ENCODE measurements at places on chromosomes 2 and 18.

DNA sequence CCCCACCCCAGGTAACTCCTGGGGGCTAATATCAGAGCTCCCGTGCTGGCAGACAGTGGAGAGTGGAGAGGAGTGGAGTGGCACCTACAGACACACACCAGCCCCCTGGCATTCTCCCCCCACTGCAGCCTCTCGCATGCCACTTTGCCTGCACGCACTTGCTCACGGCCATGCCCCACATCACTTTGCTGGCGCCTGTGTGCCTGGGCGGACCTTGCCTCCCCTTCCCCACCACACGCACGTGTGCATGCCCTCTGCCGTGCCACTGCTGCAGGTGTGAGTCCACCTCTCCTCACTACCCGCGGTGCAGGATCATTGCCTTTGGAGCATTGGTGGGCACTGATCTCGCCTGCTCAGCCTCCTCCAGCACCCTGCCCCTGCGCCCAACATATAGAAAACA lies 72.6 kb upstream of the DOK6 start:
- DNase-seq, result no peak

GRCh38 chr2:231463698-231464575 lies at the start of gene NCL:
NCL (minus strand) TSS chr2:231464484; CDS start chr2:231464353, 131 bp downstream.
- DNase-seq, result no peak

DNA sequence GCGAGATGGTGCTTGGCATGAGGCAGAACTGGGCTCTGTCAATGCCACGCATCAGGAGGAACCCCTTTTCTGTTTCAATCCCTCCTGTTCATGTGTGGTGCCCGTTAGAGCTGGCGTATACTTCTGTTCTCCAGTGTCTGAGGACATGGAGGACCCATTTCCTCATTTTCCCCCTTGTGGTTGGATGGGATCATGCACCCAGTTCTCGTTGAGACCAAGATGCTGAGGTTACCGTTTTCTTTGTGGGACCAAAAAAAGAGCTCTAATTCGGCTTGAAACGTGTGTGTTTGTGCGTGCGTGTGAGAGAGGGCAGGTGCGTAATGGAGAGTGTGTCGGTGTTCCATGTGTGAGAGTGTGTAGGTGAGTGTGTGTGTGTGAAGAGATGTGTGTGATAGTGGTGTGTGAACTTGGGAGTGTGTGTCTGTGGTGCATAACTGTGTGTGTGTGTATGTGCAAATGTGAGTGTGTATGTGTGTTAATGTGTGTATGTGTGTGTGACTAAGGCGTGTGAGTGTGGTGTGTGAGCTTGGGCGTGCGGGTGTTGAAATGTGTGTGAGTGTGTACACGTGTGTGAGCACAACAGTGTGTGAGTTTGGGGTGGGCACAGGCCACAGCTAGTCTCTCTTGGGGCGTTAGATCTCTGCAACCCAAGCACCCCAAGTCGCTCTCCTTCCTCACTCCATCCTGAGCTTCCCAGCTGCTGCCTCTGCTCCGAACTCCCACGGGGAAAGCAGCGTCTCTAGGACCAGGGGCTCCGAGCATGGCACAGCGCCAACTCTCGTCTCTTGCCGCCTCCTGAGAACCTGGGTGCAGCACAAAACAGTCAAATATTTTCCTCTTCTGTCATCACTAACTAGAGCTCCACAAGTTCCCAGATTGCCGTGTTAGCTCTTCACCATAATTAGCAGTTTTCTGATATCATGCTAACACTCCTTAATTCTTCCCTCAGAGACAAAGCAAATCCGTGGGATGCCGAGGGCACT lies 75.8 kb downstream of the LONRF2 start:
- no peak for DNase-seq

- DNase-seq, result no peak
Measured at GRCh38 chr2:31327505-31327904, 87.0 kb downstream of the XDH start.

DNA sequence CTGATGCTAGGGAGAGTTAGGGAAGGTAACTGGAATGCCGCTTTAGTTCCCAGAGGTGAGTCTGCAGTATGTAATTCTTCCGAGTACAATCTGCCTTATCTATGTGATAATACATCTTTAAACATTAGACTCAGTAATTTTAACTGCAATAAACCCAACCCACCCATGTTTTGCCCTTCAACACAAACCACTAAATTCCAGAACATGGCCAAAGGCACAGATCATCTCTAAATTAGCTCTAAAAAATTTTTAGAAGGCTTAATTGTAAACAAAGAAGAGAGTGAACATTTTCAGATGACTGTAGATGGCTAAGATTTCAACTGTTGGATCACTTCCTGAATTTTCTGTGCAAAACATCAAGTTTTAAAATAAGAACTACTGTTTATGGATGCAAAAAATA lies 488.7 kb upstream of the ID2 start:
- DNase-seq, result no peak

DNA sequence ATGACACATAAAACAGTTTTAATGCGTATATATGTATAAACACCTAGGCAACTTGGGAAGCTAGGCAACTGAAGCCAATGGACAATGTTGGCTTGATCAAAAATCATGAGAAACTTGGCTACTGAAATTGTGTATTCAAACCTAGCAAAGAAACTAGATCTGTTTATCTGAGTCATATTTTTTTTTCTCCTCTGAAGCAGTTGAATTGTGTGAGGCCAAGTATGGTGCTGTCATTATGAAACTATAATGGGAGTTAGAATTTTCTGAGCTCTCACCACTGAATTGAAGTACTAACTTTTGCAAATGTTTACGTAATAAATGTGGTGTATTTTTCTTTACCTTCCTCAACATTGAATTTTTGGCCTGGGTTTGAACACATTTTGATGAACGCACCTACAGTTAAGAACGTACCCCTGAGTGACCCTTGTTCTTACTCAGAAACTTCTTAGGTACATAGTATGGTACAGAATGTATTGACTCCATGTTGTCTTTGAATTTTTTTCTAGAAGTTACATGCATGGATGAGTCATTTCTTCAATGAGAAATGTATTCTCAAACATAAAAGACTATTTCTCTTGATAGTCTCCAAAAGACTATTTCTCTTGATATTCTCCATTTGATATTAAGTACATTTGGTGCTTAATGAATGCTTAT lies 23.8 kb downstream of the CD28 start:
- DNase-seq, result no peak

- peak; percentile 63 for DNase-seq
Measured at GRCh38 chr2:191933307-191934105, 86.6 kb upstream of the CAVIN2 start.

GRCh38 chr2:227834423-227834822 lies 20.8 kb downstream of the CCL20 start:
- no peak for DNase-seq

DNA sequence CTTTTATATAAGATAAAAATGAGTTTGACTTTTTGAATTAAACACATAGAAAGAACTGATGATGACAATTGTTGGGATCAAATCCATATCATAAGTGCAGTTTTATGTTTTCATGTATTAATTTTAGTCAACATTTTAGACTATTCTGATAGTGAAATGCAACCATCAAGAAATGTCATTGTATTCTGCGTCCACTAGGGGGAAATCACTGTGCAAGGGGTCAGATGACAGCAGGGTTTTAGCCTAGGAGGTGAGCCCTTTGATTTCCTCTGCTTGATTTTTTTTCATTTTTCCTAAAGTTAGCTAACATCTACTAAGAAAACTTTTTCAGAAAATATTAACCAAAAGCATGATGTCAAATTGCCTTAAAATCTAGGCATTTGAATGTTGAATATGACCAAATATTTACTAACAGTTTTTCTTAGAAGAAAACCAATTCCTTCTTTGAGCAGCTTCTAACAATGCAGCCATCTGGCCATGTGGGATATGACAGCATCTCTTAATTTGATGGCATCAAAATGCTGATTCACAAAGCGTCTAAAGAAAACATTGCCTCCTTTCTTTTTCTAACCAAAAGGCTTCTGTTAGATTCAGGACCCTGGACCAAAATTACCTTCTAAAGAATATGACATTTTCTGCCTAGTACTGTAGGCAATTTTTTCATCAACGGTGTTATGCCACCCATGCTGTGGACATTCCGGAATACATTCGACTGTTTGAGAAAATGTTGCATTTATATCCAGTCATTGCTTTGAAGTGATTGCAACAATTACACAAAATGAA lies 141.5 kb downstream of the SPHKAP start:
- peak; percentile 25 for DNase-seq

DNA sequence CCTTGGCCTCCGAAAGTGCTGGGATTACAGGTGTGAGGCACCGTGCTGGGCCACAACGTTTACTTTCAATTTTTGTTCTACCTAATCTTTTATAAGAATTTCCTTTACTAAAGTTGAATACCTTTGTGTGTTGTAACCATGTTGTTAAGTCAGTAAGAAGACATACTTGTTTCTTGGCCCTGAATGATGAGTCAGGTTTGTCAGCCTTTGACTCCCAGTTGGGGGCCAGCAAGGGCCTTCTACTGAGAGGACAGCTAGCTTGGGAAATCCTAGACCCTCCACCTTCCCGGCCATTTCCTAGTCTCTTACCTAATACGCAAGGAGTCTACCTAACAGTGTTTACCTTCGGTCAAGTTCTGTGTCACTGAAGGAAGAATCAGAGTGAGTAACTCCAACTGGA lies 22.7 kb downstream of the MTHFD2 start:
- DNase-seq, result no peak

- DNase-seq, result no peak
Measured at GRCh38 chr2:160584972-160585494, 91.4 kb upstream of the RBMS1 start.

GRCh38 chr2:118227698-118228508 lies 139.6 kb downstream of the INSIG2 start:
- no peak for DNase-seq

DNA sequence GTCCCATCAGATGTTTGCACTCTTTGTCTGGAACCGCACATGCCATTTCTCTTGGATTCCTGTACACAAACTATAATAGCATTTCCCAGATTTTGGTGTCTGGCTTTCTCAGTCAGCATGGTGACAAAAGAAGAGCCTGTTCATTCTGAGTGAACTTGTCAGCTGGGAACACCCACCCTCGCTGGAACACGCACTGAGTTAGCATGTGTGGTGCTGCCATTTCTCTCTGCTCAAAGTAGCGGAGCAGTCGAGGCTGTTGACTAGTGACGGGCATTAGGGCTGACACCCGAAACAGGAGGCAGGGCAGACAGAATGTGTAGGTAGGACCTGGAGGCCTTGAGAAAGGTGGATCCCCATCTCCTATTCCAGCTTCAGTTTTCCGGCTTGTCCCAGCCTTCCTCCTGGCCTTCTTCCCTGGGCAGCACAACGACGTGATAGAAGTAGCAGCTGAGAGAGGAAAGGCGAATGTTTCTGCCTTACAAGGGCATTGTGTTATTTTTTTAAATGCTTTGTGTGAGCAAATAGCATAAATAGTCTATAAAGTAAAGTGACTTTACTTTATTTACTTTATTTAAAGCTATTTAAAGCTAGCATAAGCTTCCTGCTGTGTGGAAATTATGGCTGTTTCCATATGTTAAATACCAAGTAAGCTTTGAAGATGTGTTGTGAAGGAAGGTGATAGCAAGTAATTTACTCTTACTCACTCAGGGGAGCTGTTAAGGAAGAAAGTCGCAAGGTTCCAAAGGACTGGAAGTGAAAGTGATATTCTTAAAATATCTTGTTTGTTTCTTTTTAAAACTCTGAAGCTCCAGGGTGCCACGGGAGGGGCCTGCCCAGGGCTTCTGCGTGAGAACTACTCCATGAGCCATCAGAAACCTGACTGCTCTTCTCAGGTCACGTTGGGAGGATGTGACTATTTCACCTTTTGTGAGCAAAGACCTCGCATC lies 272.6 kb downstream of the NEDD4L start:
- no peak for DNase-seq

GRCh38 chr2:233426619-233427342 lies 72.5 kb downstream of the DGKD start:
- no peak for DNase-seq

Data from DMS 273 treated with DMSO at 0.1 percent for 48 hours (cell line).